ENCODE measurements at places on chromosomes 5 and 9. TPM values are rescaled to one million over a fixed set of nuclear protein-coding genes. Genes with fewer than 3 reads are reported as not detected.
A peak's percentile ranks its signal among the peaks of the same experiment; 100 is the strongest.

DAP gene
- 29.5 TPM for total RNA-seq

ADGRV1 gene
- total RNA-seq: 0.74 TPM

NOTCH1 gene
- 63.8 TPM for total RNA-seq

SLC34A1 gene
- total RNA-seq: 1.1 TPM

PRR16 gene
- total RNA-seq: not detected

SLC6A19 gene
- not detected for total RNA-seq

- ATAC-seq: no peak
Measured at GRCh38 chr5:12615141-12615820, 711.0 kb upstream of the CTNND2 start.

GRCh38 chr5:1666221-1666620 is 133.4 kb downstream of the MRPL36 start:
- ATAC-seq: no peak

- ATAC-seq: no peak
Measured at GRCh38 chr5:127957183-127957582, 126.4 kb upstream of the SLC12A2 start.

DNA sequence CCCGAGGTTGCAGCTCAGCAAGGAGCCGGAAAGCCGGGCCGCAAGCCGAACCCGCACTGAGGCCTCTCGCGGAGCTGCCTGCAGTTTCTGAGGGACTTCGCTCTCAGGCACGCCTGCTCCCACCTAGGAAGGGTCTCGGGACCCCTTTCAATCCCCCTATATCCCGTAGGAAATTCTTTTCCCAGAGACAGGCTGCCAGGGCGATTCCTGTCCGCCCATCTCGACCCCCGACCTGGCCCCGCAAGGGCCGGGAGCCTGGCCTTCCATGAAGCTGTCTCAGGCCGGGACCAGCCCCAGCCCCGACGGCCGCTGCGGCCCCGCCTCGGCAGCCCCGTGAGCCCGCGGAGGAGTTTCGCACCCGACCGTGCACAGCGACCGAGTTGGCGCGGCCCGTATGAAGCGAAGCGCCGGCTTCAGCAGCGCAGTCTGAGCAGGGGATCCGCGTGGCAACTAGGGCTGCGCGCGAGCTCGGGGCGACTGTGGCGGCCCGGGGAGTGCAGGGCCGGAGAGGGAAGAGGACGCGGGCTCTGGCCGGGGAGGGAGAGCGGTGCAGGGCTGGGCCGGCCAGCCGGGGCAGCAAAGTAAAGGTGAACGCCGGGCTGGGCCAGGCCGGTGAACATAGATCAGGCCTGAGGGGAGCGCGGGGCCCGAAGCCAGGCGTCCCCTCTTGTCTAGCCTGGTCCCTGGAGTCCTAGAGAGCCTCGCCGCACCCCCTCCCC is 977 bp upstream of the PRDM12 start:
- ATAC-seq: no peak

- no peak for ATAC-seq
Measured at GRCh38 chr5:13746026-13746425, 198.5 kb downstream of the DNAH5 start.

- no peak for ATAC-seq
Measured at GRCh38 chr9:136672431-136673087, 9.8 kb downstream of the EGFL7 start.

GRCh38 chr5:128015978-128016377 is 67.6 kb upstream of the SLC12A2 start:
- no peak for ATAC-seq

DNA sequence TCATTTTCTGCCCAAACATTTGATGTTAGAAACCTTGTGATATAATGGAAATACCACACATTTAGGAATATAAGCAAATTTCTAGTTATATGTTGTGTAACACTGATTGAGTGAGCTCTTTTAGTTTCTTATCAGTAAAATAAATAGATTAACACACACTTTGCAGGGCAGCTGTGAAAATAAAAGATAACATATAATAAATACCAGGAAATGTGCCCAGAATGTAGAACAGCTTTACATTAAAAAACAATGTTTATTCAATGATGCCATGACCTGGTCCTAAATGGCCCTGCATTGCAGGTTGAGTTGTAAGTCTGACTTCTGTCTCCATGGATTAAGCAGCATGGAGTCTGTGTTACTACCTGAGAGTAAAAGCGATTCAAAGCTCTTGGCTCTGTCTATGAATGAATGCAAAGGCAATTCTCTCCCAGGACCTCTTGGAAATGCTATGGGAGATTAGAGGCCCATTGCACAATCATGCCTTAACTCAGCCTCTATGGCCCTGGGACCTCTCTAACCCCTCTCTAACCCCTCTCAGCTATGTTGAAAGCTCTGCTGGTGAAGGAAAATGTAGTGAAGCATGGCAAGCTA is 296.0 kb upstream of the ACTBL2 start:
- ATAC-seq: no peak

GRCh38 chr9:98783518-98784226 is 12.7 kb downstream of the ANKS6 start:
- no peak for ATAC-seq

- no peak for ATAC-seq
Measured at GRCh38 chr9:73541923-73542322, 390.3 kb downstream of the ANXA1 start.

DNA sequence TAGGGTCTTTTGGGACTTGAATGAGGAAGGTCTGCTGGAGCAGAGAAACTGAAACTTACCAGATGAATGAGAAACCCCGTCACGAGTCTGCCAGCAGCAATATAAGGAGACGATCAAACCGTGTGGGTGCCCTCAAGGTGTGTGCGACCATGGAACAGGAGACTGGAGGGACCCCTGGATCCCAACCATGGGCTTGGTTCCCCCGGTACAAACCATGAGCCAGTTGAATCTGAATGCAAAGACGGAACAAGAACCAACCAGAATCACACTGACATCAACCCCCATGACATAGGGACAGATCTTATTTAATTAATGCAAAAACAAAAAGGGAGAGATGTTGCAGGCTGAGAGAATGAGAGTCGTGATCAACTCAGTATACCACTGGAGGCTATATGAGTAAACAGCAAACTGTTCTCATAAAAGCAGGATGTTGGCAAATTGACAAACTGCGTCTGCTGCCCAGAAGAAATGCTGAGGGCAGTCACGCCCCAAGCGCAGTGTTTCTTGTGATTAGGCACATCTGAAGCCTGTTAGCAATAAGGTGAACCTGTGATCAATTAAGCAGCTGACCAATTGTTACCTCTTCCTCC is 475.5 kb upstream of the ACO1 start:
- no peak for ATAC-seq

- peak; percentile 30 for ATAC-seq
Measured at GRCh38 chr9:129626625-129627284, 792 bp downstream of the NTMT1 start.

DNA sequence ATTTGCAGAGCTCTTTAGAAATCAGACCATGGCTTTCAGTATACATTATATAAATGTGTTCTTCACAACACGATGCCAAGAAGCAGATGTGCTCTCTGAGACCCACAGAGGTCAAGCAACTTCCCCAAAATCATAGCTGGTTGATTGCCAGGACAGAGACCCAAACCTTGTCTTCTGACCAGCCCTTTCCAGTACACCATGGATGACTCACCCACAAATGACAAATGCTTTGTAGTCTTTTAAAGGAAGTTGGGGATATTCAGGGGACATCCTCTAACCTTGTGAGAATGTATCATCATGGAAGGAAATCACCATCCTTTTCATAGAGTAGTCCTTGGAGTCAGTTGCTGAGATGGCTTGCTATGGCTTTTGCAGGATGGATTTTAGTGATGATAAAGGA is 30.1 kb downstream of the ZNF462 start:
- ATAC-seq: no peak
